Thoracic aorta endothelial cell (primary cell): ENCODE measurements at places on chromosomes 5 and 9. TPM values are rescaled to one million over a fixed set of nuclear protein-coding genes. Genes with fewer than 3 reads are reported as not detected.

CDH6 gene
- total RNA-seq, result 0.13 TPM in 1 of 2 replicates, not detected in the other

GMCL2 gene
- not detected in 2 replicates for total RNA-seq

PURA gene
- 19.4 and 20.3 TPM in 2 replicates for total RNA-seq

RMRP gene
- total RNA-seq, result 17,175 and 23,866 TPM in 2 replicates

FOXI1 gene
- not detected in 2 replicates for total RNA-seq

NUTM2F gene
- total RNA-seq, result not detected in 2 replicates

SMC5 gene
- 46.3 and 48.2 TPM in 2 replicates for total RNA-seq

MCIDAS gene
- total RNA-seq, result not detected in 2 replicates

LVRN gene
- 0.07 and 0.13 TPM in 2 replicates for total RNA-seq
